Lung (tissue), 17 donors: ENCODE measurements at places on chromosomes 2 and 18. TPM values are rescaled to one million over a fixed set of nuclear protein-coding genes. Genes with fewer than 3 reads are reported as not detected.

DNA sequence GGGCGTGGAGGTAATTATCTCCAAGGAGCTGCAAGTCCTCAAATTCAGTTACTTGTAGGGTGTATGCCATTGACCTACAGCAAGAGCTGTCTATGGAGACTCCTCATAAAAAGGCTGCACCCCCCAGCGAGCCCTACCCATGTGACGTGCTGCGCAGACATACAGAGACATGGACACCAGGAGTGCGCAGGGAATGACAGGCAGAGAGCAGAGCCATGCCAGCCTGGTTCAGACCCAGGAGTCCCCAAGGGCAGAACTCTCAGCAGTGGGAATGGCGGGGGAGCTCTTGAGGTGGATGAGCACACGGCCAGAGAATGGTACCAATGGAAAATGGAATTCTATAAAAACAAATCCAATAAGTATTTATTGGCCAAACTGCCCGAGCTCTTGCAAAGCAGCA is 310.1 kb downstream of the MYCN start:
- no peak for DNase-seq

DNA sequence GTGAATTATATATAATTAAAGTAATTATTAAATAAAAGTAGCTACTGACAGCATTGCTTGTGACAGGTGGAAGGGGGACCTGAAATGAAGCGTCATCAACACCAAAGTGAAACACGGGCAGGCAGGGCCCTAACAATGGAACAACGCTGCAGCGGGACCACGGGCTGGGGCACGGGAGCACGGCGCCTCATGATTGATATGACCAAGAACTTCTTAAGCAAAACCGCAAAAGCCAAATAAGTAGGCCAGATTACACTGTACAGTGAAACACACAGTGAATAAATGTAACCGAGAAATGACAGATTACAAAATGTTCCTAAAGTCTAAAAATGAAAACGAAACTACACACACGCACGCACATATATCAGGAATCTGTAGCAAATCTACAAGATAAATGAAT is 81.4 kb downstream of the SNTG2 start:
- no peak for DNase-seq

- DNase-seq = no peak
Observed at GRCh38 chr18:77522051-77522675, 272.5 kb downstream of the GALR1 start.

Gene RGPD3
- total RNA-seq = 0.71 TPM

- peak; percentile 89 for DNase-seq
Observed at GRCh38 chr2:198296665-198297308, 492.4 kb downstream of the PLCL1 start.

Gene XIRP2
- total RNA-seq = not detected

DNA sequence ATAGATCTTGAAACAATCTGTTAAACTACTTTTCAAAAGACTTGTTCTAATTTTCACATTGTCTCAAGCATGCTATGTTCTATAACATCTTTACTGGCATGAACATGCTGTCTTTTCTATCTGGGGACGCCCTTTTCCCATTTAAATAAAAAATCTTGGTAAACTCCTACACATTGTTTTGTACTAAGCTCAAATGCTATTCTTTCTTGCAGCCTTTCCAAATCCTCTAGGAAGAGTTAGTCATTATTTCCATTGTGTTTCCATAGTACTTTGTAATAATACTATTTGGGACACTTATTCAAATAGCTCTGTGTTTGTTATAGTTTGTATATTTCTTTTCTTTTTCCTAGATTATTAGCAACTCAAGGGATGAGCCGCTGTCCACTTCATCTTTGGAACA is 828.6 kb upstream of the FSHR start:
- no peak for DNase-seq

Gene IL37
- not detected for total RNA-seq

- DNase-seq = peak; percentile 36
Observed at GRCh38 chr2:20411361-20411894, 35.4 kb upstream of the RHOB start.

Gene CAPN14
- total RNA-seq = 0.26 TPM

DNA sequence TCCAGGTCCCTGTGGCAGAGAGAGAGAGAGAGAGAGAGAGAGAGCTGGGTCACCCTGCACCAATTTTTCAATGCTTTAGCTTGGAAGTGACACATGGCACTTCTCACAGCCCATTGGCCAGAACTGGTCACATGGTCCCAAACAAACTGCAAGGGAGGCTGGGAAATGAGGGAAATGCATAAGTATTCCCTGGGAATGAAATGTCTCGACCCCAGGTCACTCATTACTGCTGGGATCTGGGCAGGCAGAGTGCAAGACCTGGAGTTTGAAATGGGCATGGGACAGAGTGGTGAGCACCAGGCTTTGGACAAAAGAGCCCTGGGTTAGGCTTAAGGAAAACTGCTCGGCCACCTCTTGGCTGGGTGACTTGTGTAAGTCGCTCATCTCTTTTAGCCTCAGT is 37.0 kb downstream of the SMAD7 start:
- no peak for DNase-seq

GRCh38 chr2:25971596-25971995 is 10.7 kb downstream of the KIF3C start:
- no peak for DNase-seq

GRCh38 chr2:45821558-45822271 is 170.2 kb downstream of the PRKCE start:
- peak; percentile 85 for DNase-seq

DNA sequence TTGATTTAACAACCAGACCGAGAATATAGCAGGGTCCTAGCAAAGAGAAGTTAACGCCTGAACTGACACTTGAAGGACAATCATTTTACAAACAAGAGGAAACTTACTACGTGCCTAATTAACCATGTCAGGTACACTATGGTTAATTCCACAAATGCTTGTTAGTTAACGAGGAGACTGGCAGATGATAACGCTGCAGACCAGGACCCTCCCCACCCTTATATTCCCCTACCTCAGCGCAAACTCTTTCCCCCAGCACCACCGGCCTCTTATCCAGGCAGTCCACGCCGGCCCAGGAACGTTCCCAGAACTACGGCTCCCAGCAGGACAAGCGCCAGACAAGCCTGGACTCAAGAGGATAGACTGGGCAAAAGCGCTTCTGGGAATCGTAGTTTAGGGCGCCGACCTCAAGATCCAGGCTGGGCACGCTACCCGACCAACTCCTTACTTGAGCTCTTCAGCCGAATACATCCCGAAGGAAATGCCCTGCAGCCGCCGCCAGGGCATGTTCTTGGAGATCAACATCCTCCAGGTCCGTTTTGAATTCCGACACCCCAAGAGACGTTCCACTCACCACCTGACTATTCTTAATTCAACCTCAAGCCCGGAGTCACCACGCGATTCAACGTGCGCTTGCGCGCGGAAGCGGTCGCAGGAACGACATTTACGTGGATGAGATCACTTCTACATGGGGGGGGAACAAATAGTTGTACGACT is at the start of gene POLR1A:
TSS of gene POLR1A (minus strand) at position 635 of the 717 bp plus-strand sequence. CDS start at position 525, 110 bp downstream.
- DNase-seq = peak; percentile 97

- DNase-seq = no peak
Observed at GRCh38 chr2:2188344-2188920, 142.6 kb downstream of the MYT1L start.

DNA sequence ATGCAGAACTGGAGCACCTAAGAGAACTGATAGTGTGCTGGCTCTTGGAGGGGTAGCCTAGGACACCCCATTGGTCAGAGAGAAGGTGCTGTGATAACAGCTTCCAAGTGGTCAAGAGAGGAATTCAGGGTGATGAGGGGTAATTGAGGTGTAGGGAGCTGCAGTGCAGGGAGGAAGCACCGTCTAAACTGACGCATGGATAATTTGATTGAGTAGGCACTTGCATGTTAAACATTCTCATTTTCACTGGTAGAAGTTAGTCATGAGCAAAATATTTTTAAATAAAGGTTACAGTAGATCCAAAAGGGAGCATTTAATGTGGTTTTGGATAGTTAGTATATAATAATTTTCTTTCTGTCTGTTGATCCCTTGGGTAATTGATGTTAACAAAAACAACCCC is 155.1 kb upstream of the TCF4 start:
- no peak for DNase-seq

DNA sequence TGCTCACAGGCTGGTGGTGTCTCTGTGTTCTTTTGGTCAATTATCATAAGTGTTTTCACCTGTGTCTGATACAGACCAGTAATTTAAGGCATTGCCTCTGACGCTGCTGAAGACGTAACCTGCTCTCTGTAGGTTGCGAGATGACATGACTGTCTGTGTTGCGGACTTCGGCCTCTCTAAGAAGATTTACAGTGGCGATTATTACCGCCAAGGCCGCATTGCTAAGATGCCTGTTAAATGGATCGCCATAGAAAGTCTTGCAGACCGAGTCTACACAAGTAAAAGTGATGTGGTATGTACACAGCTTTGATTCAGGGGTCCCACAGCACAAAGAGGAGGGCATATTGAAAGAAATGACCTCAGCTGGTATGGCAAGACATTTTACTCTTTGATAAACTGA is 33.8 kb upstream of the TMEM87B start:
- no peak for DNase-seq

GRCh38 chr18:64175432-64175831 is 26.5 kb upstream of the LINC00305 start:
- DNase-seq = no peak

Gene HTR2B
- 0.09 TPM for total RNA-seq

Gene CKAP2L
- total RNA-seq = 4.0 TPM

GRCh38 chr2:99809259-99809900 is 319.6 kb upstream of the REV1 start:
- no peak for DNase-seq

Gene BMP10
- 0.31 TPM for total RNA-seq
